ENCODE measurements at places on chromosomes 7 and 10. TPM values are rescaled to one million over a fixed set of nuclear protein-coding genes. Genes with fewer than 3 reads are reported as not detected.

UPK3BL2 gene
- total RNA-seq, result 2.9 TPM

RFC2 gene
- 22.5 TPM for total RNA-seq

DOCK4 gene
- total RNA-seq, result 170 TPM

SPDYE5 gene
- total RNA-seq, result not detected

KIAA1549 gene
- total RNA-seq, result 5.0 TPM

ANKRD7 gene
- 0.33 TPM for total RNA-seq

TMEM168 gene
- total RNA-seq, result 19.3 TPM

SPAG6 gene
- total RNA-seq, result not detected

LUC7L2 gene
- total RNA-seq, result 60.4 TPM

STK31 gene
- 0.33 TPM for total RNA-seq

RTKN2 gene
- 1.1 TPM for total RNA-seq

HOXA7 gene
- 5.6 TPM for total RNA-seq

TYW1B gene
- 4.2 TPM for total RNA-seq

CTNNA3 gene
- total RNA-seq, result 0.29 TPM

ZNF485 gene
- 1.3 TPM for total RNA-seq

CNNM1 gene
- total RNA-seq, result 0.10 TPM

SPDYE6 gene
- 0.33 TPM for total RNA-seq

GRB10 gene
- total RNA-seq, result 126 TPM

CACNB2 gene
- not detected for total RNA-seq

ADAM12 gene
- total RNA-seq, result 0.65 TPM

TAS2R3 gene
- total RNA-seq, result 0.98 TPM

IRF5 gene
- 0.65 TPM for total RNA-seq

ZNF365 gene
- total RNA-seq, result under 0.01 TPM

OR6B1 gene
- total RNA-seq, result not detected

SLC26A3 gene
- not detected for total RNA-seq

ABCB8 gene
- 31.7 TPM for total RNA-seq

CREB5 gene
- total RNA-seq, result 5.9 TPM

PNLIPRP2 gene
- total RNA-seq, result not detected
